Activated T-cell treated with anti-CD3 and anti-CD28 coated beads for 1 hour (primary cell): ENCODE measurements at places on chromosomes 3 and 15.

DNA sequence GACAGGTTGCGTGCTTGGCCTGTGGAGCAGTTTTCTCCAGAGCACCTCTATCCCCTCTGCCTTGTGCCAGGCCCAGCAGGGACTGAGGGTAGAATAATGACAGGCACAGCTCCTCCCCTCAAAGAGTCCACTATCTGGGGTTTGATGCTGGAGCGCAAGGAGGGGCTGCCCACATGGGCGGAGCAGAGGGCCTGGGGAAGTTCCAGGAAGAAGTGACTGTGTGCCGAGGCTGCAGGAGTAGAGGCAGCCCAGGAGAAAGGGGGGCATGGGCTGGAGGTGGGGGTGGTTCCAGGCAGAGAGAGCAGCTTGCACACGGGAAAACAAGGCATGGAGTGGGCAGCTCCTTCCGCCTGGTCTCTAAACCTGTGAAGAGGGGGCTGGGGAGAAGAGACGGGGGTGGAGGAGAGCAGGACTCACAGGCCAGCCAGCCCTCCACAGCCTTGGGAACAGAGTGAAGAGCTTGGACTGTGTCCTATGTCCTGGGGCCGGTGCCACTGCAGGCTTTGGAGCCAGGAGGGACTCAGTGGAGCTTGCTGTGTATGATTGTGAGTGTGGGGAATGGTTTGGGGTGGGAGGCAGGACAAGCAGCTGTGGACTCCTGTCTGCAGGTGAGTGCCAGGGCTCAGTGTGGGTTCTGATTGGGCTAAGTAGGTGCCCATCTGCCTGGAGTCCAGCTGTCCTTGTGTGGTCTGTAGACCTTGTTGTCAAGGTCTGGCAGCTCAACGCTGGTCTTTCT, 48.1 kb downstream of the APBA2 start:
- DNase-seq, result no peak

DNA sequence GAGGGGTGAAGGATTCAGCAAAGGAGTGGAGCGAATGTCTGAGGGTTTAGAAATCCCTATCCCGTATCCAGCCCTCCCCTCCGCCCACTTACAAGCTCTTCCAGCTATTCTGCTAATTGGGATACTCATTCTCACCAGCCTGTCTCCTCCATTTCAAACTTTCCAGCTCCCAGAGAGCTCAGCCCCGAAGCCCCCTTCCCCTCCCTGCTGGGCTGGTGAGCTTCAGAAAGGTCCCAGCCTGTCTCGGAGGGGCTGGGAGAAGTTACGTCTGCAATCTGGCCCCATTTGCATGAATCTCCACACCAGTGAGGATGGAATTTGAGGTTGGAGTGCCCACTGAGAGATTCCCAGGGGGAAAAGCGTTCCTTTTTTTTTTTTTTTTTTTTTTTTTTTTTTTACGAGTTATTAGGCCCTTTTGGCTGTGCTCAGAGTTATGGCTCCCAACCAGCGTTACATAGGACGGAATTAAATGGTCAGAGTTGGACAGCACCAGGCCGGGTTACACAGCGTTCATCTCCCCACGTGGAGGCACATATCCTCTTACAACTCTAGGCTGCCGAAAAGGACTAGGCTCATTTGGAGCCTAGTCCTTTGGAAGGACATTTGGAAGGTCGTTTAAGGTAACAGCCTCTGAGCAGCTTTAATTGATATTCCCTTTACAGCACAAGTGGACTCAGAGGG, 34.6 kb downstream of the FGD5 start:
- no peak for DNase-seq

GRCh38 chr3:186783731-186784515, 546 bp downstream of the EIF4A2 start:
- DNase-seq, result peak; percentile 72

- DNase-seq, result no peak
Measured at GRCh38 chr3:52162250-52162872, 8.1 kb upstream of the POC1A start.

DNA sequence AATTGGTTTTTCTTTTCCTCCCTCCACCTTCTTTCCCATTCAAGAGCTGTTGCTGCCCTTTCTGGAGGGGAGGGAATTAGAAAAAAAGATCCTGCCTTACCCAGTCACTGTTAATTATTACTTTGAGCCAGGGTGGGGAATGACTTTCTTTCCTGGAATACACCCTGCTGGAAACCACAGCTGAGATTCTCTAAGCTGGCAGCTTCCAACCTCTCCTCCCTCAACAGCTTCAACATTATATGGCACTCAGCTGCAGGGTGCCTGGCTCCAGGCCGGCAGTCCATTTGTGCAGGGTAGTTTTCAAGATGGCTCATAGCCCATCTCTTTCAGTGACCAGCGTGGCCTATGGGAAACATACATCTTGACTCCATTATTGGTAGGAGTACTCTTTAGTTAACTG, 105.8 kb downstream of the UBE3A start:
- no peak for DNase-seq

- no peak for DNase-seq
Measured at GRCh38 chr3:73611176-73611575, 13.6 kb downstream of the PDZRN3 start.

DNA sequence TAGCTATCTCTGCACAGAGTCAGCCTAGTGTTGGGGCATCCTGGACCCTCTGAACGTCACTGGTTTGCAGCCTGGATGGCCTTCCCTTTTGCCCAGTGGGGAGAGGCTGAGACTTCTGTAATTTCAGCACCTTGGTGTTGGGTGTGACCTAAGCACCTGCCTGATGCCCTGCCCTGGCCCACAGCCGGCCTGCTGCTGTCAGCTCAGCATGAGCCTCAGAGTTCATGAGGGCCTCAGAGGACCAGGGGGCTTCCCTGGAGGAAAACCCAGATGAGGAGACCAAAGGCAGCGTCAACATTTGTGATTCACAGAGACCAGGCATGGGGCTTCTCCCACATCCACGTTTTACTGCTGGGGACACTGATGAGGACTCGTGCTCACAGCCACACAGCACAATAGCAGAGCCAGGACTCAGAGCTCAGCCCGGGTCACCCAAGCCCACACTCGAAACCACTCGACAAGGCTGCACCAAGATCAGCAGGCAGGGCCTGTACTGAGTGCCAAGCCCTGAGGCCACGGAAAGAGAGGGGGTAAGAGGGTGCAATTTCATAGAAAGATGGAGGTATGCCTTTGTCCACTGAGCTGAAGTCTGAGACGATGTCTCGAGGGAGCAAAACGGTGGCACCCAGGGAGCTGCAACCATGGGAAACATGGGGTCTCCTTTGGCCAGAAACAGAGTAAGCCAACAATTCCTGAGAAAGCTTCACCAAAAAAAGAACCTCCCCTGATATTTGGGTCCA, 9.9 kb upstream of the GP9 start:
- DNase-seq, result no peak

DNA sequence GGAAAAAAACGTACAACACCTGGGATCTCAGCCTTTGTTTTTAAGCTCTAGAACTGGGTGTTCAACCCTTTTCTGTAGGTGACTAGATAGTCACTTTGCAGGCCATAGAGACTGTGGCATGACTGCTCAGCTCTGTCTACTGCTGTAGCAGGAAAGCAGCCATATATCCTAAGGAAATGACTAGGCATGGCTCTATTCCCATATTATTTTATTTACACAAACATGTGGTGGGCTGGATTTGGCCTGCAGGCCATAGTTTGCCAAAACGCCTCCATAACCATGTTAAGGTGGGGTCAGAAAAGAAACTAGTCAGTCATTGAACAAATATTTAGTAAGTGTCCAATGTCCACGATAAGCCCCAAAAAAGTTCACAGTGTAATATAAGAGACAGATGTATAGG, 452.5 kb downstream of the MCTP2 start:
- DNase-seq, result no peak

DNA sequence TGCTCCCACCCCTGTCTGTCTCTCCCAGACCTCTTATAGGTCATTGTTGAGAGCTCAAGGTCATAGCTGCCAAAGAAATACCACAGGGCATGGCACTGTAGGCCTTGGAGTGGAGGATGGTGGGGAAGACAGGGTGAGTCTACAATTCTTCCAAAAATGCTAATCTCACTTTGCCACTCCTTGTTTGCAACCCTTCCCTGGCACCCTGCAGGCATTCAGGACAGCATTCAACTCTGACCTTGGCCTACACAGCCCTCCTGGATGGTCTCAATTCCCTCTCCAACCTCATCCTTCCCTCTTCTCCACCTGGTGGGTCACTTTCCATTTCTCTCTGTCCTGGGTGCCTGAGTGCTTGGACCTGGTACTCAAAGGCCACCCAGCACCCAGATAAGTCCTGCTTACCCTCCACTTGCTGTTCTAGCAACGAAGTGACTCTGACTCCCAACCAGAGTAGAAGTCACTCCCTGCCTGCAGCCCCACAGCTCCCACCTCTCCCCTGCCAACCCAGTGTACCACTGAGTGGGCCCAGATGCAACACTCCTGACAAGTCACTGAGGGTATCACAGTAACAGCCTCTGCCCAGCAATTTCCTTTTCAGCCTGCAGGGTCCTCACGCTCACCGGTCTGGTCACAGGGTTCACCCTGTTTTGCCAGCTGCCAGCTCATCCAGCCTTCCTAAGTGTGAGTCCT, 36.6 kb downstream of the AMOTL2 start:
- no peak for DNase-seq
